GM18507 (cell line): ENCODE measurements at places on chromosomes 12 and 14.

- DNase-seq = peak; percentile 0
Observed at GRCh38 chr12:17992002-17992656, 97.9 kb downstream of the RERGL start.

- DNase-seq = no peak
Observed at GRCh38 chr12:10512798-10513197, 7.1 kb downstream of the EIF2S3B start.

DNA sequence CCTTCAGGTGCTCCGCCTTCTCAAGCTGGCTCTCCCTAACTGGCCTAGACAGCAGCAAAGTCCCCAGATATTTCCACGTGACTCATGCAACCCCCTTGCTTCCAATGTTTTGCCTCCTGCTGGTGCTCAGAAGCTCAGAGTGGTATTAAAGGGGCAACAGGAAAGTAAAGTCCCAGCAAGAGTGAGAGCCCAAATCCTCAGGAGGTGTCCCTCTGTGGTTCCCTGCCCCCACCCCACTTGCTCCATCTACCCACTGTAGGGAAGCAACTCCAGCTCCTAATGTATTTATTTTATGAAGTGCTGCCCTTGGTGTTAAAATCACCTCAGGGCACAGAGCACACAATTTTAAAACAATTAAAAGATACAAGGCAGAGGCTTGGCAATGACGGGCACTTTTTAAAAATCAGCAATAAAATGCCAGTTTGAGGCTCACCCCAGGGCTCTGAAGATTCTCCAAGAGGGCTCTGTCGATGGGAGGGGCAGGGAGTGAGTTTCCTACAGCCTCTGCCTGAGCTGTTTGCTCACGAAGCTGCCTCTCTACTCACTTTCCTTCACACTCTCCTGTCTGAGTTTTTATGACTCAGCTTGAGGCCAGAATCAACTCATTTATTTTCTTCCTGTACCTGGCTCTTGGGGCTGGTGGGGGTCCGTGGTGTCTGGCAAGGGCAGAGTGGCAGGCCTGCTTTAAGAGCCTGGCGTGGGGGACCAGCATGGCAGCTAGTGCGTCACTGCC lies 81.9 kb upstream of the MAX start:
- DNase-seq = no peak

DNA sequence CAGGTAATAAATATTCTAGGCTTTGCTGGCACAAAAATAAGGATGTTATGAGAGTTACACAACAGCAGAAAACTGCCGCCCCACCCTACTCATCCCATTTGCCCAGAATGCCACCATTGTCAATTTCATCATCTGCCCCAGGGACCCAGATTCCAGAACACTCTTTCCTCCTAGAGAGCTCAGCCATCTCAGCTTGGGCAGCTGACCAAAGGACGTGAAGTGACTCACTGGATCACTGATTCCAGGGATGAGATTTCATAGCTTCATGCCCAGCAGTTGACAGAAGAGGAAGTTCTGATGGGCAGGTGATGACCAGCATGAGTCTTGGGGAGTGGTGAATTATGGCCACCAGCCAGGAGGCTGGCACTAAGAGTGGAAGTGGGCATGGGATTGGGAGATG lies 450.3 kb downstream of the RMST start:
- no peak for DNase-seq

GRCh38 chr12:31715283-31715825 lies 13.5 kb downstream of the AMN1 start:
- DNase-seq = no peak

- DNase-seq = no peak
Observed at GRCh38 chr12:73547421-73547820, 990.2 kb upstream of the ATXN7L3B start.

- DNase-seq = no peak
Observed at GRCh38 chr12:127533353-127533752, 733.6 kb upstream of the TMEM132C start.

DNA sequence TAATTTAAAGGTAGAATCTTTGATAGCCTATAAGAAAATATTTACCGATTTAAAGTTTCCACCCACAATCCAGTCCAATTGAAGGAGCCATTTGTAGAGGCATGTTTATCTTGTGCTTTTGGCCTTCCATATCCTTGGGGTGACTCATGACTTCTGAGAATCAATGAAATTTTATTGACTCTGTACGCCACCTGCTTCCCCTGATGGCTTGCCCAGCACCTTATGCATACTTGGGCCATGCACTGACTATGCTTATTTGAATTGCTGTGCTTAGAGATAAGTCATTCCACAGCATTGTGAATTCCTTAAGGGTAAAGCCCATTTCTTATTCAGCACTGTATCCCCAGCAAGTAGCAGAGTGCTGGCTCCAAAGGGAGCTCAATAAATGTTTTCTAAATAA lies 954.8 kb upstream of the SEL1L start:
- DNase-seq = no peak

GRCh38 chr12:42568952-42569915 lies 20.3 kb downstream of the PRICKLE1 start:
- DNase-seq = no peak

GRCh38 chr12:20508359-20508758 lies 140.0 kb downstream of the PDE3A start:
- DNase-seq = no peak

- no peak for DNase-seq
Observed at GRCh38 chr14:78253986-78254385, 83.8 kb downstream of the NRXN3 start.

DNA sequence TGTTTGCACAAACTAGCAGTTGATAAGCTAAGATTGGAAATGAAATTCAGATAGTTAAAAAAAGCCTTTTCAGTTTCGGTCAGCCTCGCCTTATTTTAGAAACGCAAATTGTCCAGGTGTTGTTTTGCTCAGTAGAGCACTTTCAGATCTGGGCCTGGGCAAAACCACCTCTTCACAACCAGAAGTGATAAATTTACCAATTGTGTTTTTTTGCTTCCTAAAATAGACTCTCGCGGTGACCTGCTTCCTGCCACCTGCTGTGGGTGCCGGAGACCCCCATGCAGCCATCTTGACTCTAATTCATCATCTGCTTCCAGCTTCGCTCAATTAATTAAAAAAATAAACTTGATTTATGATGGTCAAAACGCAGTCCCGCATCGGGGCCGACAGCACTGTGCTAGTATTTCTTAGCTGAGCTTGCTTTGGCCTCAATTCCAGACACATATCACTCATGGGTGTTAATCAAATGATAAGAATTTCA lies 335.6 kb downstream of the TMEM121 start:
- DNase-seq = peak; percentile 58

DNA sequence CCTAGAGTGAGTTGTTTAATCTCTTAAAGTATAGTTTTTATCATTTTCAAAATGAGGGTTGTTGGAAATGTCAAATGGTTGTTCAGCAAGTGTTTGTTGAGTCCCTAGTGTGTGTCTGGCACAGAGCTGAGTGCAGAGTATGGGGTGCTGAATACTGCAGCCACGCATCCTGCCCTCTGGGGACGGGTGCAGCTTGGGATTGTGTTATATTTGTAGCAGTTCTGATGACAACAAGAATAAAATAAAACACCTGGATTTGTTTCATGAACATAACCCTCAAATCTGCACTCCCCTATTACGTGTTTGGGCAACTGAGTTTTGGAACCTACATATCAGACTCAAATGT lies 127.9 kb downstream of the CACNA1C start:
- no peak for DNase-seq

GRCh38 chr12:9980126-9980525 lies 8.9 kb downstream of the CLEC12A start:
- DNase-seq = no peak

- no peak for DNase-seq
Observed at GRCh38 chr14:71138448-71139293, 231.4 kb downstream of the PCNX1 start.

GRCh38 chr14:102875652-102876051 lies 46.8 kb upstream of the AMN start:
- DNase-seq = no peak

- no peak for DNase-seq
Observed at GRCh38 chr14:92555465-92556111, 42.0 kb downstream of the RIN3 start.

- no peak for DNase-seq
Observed at GRCh38 chr14:63362389-63362819, 43.7 kb upstream of the GPHB5 start.

DNA sequence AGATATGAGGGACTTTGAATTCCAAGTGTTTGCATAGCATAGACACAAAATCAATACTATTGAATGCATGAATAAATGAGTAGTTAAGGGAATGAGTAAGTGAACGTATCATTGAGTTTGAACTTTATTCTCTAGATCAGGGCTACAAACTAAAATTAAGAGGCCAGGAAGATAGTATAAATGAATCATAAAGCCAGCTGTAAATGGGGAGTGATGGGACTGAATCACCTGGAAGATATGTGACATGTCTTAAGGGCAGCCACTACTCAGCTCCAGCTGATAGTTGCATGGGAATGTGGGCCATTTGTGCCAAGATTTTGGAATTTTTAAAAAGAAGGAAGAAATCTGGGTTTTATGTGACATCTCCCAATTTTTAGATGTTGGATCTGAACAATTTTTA lies 229.9 kb downstream of the AKAP6 start:
- DNase-seq = no peak

- no peak for DNase-seq
Observed at GRCh38 chr14:100523131-100523842, 63.9 kb downstream of the BEGAIN start.

DNA sequence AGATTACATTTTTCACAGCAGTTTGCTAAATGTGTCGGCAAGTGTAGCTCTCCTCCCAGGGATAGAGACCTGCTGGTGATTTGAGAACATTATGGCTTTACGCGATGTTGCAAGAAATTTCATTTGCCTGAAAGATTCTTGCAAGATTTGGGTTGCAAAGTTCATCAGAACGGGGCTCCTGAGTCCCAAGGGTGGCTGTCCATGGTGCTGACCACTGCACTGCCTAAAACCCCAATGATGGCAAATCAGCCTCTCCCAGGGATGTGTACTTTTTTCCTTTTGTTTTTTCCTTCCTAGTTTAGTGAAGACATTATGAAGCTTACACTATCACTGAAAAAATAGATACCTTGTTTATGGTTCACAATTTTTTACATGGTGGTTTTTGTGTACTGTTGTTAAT lies 85.4 kb downstream of the WSCD2 start:
- DNase-seq = no peak
